Chondrocyte (in vitro differentiated cells): ENCODE measurements at places on chromosomes 11 and 22. TPM values are rescaled to one million over a fixed set of nuclear protein-coding genes. Genes with fewer than 3 reads are reported as not detected.

- peaks cover 40% of the 10 kb centered on the region for H3K36me3 ChIP-seq
- peak overlapping the region; percentile 85 for H3K4me3 ChIP-seq
- DNase-seq, result no peak
- peak overlapping the region; percentile 98 for H3K27ac ChIP-seq
- no peaks in the 10 kb centered on the region for H3K27me3 ChIP-seq
These were observed 612 bp downstream of the XBP1 start for GRCh38 chr22:28799606-28800307.

GRCh38 chr22:19872779-19873137 is 18.1 kb upstream of the GNB1L start:
- no peak for DNase-seq
- no peak overlapping the region for H3K27ac ChIP-seq
- peaks cover 13% of the 10 kb centered on the region for H3K4me1 ChIP-seq
- no peak overlapping the region for H3K4me3 ChIP-seq

GRCh38 chr11:65419460-65419771 is 3.2 kb upstream of the NEAT1 start:
- peak overlapping the region; percentile 100 for H3K27ac ChIP-seq
- H3K36me3 ChIP-seq, result peaks cover 13% of the 10 kb centered on the region
- H3K4me1 ChIP-seq, result peaks cover 81% of the 10 kb centered on the region
- H3K27me3 ChIP-seq, result no peaks in the 10 kb centered on the region
- no peak for DNase-seq
- H3K4me3 ChIP-seq, result peak overlapping the region; percentile 73

KCNQ1OT1 gene
- total RNA-seq, result 2.5 to 8.5 TPM (median 2.7 TPM) in 3 replicates

DNA sequence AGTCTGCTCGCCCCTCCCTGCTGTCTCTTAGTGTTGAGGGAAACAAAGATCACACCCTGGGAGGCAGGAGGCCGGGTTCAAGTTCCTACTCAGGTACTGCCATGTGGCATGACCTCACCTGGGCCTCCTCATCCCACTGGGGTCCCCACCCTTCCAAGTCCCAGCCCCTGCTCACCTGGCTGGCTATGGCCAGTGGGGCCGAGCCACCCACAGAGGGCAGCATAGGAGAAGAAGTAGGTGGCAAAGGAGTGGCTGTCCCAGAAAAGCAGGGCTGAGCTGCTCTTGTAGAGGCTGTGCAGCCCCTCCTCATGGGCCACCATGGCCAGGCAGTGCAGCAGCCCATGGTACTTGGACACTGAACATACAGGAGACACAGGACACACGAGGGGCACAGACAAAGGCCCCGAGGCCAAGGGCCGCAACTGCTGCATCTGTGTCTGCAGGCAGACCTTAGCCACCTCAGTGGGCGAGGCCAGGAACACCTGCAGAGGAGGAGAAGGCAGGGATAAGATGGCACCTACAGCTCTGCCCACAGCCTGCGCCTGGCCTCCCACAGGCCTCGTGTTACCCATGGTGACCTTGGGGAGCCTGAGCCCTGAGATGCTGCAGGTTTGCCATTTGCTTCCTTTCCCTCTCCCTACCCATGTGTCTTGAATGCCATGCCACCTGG is 50.6 kb upstream of the MPEG1 start:
- H3K4me3 ChIP-seq, result no peak overlapping the region
- no peak for DNase-seq
- no peak overlapping the region for H3K27ac ChIP-seq
- no peaks in the 10 kb centered on the region for H3K4me1 ChIP-seq
